Activated T-cell treated with anti-CD3 and anti-CD28 coated beads, Interleukin-2, amount 50 U/mL, for 72 hours (primary cell): ENCODE measurements at places on chromosomes 5 and 9.

DNA sequence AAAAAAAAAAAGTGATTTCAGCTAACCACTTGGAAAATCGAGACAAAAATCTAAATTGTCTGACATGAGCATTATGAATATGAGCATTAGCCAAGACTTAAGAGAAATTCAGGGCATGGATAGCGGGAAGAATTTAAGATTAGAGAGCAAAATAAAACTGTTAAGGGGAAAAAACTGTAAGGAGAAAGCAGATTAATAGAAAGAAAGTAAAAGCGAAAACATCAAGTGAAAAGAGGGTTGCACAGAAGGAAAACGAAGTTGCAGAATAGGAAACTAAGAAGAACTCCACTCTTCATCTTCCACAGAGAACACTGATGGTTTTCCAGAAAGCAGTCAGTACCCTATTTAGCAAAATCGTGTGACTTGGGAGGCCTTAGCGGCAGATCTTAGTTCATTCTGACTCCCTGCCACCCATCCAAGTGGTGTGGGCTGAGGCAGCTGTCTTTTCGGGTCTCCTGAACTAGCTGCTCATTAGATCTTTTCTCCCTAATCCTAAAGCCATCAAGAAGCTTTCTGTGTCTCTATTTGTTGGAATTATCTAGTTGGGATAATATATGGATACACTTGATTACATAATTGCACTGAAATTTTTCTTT, 3.7 kb downstream of the NIM1K start:
- DNase-seq = no peak

- DNase-seq = no peak
Observed at GRCh38 chr9:73118286-73118685, 33.4 kb upstream of the ANXA1 start.

DNA sequence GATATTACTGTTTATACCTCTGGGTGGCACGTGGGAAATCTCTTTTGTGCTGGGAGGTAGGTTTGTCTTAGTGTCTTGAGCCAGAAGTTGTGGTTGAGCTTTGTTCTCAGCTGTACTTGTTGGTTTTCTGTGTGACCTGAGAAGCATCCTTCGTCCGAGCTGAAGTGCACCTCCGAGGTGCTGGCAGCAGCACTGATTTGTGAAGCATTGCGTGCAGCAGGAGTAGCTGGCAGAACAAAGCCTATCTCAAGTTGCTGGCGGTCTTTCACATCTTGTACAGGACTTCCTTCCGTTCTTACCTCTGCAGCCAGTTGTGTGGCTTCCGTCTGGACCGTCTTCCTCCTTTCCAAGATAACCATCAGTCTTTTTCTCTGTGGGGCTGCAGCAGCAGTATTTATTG, 4.3 kb downstream of the PRRC2B start:
- DNase-seq = peak; percentile 51

- no peak for DNase-seq
Observed at GRCh38 chr5:11941566-11941965, 37.3 kb upstream of the CTNND2 start.

DNA sequence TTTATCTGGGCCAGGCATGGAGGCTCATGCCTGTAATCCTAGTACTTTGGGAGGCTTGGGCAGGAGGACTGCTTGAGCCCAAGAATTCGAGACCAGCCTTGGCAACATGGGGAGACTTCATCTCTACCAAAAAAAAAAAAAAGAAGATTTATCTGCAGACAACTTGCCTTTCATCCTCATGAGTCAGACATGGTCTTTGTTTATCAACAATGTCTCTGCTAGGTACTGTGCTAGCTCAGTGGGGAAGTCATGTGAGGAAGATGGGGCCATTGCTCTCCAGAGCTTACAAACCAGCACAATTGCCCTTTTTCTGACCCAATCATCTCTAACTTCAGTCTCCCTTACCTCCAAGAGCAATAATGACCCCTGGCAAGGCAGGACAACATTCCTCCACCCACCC, 1.6 kb downstream of the URM1 start:
- DNase-seq = no peak

GRCh38 chr5:136594416-136594815, 229.1 kb upstream of the TRPC7 start:
- DNase-seq = no peak

- peak; percentile 27 for DNase-seq
Observed at GRCh38 chr9:121071756-121072421, 2.9 kb upstream of the CNTRL start.

GRCh38 chr5:88689668-88690408, 193.1 kb downstream of the MEF2C start:
- no peak for DNase-seq

- no peak for DNase-seq
Observed at GRCh38 chr5:455806-456205, 12.8 kb downstream of the EXOC3 start.

GRCh38 chr5:67012171-67012570, 184.4 kb downstream of the CD180 start:
- DNase-seq = peak; percentile 36

- no peak for DNase-seq
Observed at GRCh38 chr5:98349251-98349989, 424.0 kb upstream of the RGMB start.

- no peak for DNase-seq
Observed at GRCh38 chr9:16690628-16691027, 179.8 kb downstream of the BNC2 start.

DNA sequence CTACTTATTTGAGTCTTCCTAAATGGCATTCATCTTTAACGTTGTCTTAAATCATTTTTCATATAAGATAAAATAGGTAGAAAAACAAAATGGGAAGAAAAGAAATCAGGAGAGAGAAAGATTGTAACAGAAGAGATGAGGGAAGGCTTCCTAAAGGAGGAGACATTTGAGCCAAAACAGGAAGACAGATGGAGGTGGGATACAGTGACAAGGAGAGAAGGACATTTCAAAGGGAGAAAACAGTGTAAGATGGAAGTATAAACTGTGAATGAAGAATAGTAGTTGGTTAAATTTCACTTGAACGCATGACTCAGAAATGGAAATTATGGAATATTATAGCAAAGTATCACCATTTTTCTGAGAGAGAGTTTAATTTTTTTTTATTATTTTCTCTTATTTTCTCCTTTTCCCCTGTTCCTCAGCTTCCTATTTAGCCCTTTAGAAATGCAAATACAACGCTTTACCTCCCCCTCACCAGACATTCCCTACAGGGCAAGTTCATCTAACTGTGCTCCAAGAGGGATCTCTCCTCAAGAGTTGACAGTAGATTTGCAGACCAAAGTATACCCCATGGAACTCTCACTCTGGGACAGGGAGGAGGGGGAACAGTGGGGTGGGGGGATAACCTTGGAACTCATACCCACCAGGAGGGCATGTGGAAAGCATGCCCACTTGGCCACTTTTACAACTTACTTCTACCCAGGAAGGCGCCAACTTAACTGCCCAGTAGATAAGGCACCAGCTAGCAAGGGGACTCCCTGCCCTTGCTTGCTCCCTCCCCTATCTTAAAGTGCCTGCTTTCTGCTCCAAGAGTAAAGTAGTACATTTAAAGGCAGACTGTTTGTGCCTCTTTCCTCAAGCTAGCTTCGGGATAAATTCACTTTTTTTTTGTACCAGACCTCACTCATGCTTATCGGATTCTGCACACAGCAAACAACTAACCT, 304.7 kb upstream of the POU5F2 start:
- DNase-seq = no peak

GRCh38 chr5:68405784-68406743, 190.5 kb downstream of the PIK3R1 start:
- DNase-seq = peak; percentile 19

- DNase-seq = no peak
Observed at GRCh38 chr9:35177520-35177919, 15.7 kb downstream of the UNC13B start.

GRCh38 chr9:76846297-76846696, 59.6 kb downstream of the PRUNE2 start:
- DNase-seq = no peak

- DNase-seq = no peak
Observed at GRCh38 chr9:38154501-38155421, 85.7 kb upstream of the SHB start.

GRCh38 chr5:84274585-84275468, 109.9 kb downstream of the EDIL3 start:
- DNase-seq = peak; percentile 5

- peak; percentile 68 for DNase-seq
Observed at GRCh38 chr5:134070725-134071613, 43.5 kb upstream of the TCF7 start.

GRCh38 chr9:86494644-86495111, 140.5 kb upstream of the TUT7 start:
- no peak for DNase-seq

DNA sequence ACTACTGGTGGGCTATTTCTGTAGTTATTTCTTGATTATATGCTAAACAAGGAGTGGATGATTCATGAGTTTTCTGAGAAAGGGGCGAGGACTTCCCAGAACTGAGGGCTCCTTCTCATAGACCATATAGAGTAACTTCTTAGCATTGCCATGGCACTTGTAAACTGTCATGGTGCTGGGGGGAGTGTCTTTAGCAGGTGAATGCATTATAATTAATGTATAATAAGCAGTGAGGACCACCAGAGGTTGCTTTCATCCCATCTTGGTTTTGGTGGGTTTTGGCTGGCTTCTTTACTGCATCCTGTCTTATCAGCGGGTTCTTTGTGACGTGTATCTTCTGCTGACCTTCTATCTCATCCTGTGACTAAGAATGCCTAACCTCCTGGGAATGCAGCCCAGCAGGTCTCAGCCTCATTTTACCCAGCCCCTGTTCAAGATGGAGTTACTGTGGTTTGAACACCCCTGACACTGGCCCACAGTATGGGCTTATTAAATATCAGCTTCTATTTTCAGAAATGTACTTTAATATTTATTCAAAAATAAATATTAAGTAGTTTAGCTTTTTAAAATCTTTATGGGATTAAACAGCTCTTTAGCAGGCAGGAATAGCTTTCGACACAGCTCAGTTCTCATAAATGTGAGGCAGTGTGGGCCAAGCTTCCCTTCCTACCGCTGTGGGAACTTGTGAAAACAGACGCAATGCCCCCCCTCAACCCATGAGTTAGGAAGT, 44.4 kb downstream of the GALNT12 start:
- peak; percentile 62 for DNase-seq

- no peak for DNase-seq
Observed at GRCh38 chr5:1794901-1795290, 4.7 kb downstream of the MRPL36 start.

GRCh38 chr5:140166911-140167310, 8.1 kb upstream of the CYSTM1 start:
- no peak for DNase-seq

DNA sequence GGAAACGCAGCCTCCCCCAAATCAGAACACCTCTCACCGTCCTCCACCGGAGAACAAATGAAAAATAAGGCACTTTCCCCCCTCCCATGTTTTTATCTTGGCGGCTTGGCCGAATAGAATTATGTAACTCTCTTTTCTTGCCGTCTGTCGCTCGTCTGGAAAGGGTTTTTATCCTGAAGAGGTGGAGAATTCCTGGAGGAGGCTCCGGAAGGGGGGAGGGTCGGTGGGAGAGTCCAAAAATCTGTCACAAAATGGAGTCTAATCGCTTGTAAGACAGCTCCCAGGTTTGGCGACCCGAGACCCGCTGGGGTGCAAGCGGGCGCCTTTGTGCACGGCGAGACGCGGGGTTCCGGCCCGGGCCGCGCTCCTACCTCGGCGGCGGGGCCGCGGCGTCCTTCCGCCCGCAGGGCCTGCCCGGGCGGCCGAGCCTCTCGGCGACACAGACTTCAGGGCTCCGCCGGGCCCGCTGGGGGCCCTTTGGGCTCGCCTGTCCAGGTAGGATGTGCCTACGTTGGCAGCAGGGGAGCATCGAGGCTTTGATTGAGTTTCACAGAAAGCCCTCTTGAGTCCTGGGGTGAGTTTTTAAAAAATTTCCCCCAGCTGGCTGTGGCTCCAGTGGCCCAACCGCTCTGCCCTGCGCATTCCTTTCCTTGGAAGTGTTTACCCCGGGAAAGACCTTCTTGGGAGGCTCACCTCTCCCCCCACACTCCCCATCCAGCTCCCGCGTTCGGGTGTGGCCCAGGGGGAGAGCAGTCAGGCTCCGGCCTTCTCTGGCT, 5.0 kb downstream of the LMX1B start:
- DNase-seq = no peak

GRCh38 chr5:15516486-15516885, 16.5 kb downstream of the FBXL7 start:
- DNase-seq = no peak

DNA sequence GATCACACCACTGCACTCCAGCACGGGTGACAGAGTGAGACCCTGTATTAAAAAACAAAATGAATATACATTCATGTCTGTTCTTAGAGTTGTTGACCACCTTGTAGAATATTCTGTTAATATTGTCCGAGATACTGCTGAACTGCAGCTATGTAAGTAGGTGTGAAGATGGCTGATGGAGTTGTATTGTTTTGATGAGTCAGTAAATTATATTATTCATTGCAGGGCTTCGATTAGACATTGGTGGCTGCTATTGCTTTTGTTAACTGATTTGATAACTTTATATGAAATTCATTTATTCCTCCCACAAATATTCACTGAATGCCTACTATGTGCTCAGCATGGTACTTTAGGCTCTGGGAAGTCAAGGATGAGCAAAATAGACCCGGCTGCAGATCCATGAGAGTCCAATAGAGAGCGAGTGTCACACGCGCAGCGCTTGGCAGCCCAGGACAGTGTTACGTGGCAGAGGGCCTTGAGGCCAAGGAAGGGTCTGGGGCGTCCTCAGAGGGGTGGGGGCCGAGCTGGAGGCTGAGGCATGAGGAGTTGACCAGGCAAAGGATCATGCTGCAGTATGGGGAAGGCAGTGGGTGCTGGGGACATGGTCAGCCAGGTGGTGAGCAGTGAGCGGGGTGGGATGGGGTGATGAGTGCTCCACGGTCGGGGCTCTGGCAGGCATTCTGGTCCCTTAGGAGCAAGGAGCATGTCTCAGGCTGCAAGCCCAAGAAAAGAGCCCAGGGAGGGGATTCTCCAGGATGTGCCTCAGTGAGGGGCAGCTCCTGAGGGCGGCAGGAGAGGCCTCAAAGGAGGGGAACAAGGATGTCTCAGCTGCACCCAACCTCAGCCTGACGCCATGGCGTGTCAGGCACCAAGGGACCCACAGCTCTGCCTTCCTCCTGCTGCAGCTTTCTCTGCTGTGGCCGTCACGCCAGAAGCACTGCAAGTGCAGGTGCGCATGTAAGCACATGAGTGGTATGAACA, 243.5 kb downstream of the GADD45G start:
- no peak for DNase-seq

- DNase-seq = peak; percentile 56
Observed at GRCh38 chr9:130866474-130866965, 30.1 kb downstream of the QRFP start.

- DNase-seq = no peak
Observed at GRCh38 chr5:125492977-125493376, 746.5 kb upstream of the ZNF608 start.

- DNase-seq = peak; percentile 7
Observed at GRCh38 chr5:81971111-81971711, 612 bp upstream of the ATG10 start.

- DNase-seq = no peak
Observed at GRCh38 chr5:8520917-8521316, 652.0 kb downstream of the MTRR start.
